Thoracic aorta (tissue), 2 donors: ENCODE measurements at places on chromosomes 7 and 10.

GRCh38 chr10:62374862-62375710 is 917 bp downstream of the ZNF365 start:
- H3K4me3 ChIP-seq, result peak overlapping the region; percentile 85
- peak overlapping the region; percentile 48 for H3K27ac ChIP-seq
- no peak for DNase-seq
- H3K36me3 ChIP-seq, result no peaks in the 10 kb centered on the region
- no peaks in the 10 kb centered on the region for H3K27me3 ChIP-seq

DNA sequence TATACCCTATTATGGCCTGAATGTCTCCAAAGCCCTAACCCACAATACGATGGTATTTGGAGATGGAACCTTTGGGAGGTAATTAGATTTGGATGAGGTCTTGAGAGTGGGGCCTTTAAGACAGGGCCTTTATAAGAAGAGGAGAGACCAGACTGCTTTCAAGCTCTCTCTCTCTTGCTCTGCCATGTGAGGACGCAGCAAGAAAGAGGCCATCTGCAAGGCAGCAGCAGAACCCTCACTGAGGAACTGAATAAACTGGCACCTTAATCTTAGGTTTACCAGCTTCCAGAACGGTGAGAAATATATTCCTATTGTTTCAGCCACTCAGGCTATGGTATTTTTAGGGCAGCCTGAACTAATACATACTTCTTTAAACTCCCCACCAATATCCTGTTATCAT is 2.0 kb upstream of the GNAI1 start:
- H3K36me3 ChIP-seq, result no peaks in the 10 kb centered on the region
- no peaks in the 10 kb centered on the region for H3K27me3 ChIP-seq
- no peak for DNase-seq
- H3K27ac ChIP-seq, result no peak overlapping the region
- no peak overlapping the region for H3K4me3 ChIP-seq

DNA sequence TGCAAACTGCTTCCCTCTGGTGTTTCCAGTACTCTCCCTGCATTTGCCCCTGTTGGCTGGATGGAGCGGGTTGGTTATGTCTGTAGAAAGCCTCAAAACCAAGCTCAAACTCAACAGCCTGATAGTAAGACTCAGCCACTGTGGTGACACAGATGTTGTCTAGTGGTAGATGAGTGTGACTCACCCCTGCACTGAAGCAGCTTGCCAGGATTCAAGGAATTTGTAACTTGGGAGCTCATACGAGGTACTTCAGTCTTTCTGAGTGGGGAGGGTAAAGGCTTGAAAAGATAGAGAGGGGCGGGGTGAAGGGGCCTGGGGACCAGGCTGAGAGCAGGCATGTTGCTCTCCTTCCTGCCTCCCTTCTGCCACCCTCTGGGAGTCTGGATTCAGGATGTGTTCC is 22.9 kb upstream of the AQP1 start:
- peak overlapping the region; percentile 65 for H3K27ac ChIP-seq
- peak; percentile 80 for DNase-seq
- H3K27me3 ChIP-seq, result no peaks in the 10 kb centered on the region
- H3K36me3 ChIP-seq, result peaks cover 12% of the 10 kb centered on the region

GRCh38 chr10:112227331-112227987 is 43.9 kb upstream of the GPAM start:
- no peaks in the 10 kb centered on the region for H3K36me3 ChIP-seq
- no peaks in the 10 kb centered on the region for H3K4me1 ChIP-seq
- no peaks in the 10 kb centered on the region for H3K27me3 ChIP-seq

GRCh38 chr7:116089293-116089692 is 58.7 kb upstream of the TFEC start:
- no peak overlapping the region for H3K27ac ChIP-seq
- no peak for DNase-seq
- H3K4me3 ChIP-seq, result no peak overlapping the region
- no peaks in the 10 kb centered on the region for H3K36me3 ChIP-seq
- H3K4me1 ChIP-seq, result no peaks in the 10 kb centered on the region
- H3K27me3 ChIP-seq, result no peaks in the 10 kb centered on the region

DNA sequence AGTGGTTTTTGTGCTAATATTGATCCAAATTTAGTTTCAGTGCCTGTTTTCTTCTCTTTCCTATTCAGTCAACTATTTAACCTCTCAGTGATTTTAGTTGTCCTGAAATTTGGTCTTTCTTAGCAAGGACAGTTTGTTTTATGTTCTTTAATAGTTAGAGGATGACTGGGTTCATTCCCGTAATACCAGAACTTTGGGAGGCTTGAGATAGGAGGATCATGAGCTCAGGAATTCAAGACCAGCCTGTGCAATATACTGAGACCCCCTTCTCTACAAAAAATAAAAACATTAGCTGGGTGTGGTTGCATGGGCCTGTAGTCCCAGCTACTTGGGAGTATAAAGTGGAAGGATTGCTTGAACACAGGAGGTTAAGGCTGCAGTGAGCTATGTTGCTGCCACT is 148.3 kb downstream of the EXOC4 start:
- no peak for DNase-seq
- H3K4me3 ChIP-seq, result no peak overlapping the region
- no peak overlapping the region for H3K27ac ChIP-seq
- H3K27me3 ChIP-seq, result no peaks in the 10 kb centered on the region
